ENCODE measurements at places on chromosomes 13 and 19. TPM values are rescaled to one million over a fixed set of nuclear protein-coding genes. Genes with fewer than 3 reads are reported as not detected.

The TSSK6 gene
- 4.7 TPM for total RNA-seq

The SSC5D gene
- total RNA-seq: 1.8 TPM

The KIR2DL3 gene
- total RNA-seq: not detected

The ATP4A gene
- 0.59 TPM for total RNA-seq

The CGB5 gene
- 0.35 TPM for total RNA-seq

The PDX1 gene
- total RNA-seq: not detected

The OR7A5 gene
- not detected for total RNA-seq

The GGN gene
- 3.1 TPM for total RNA-seq

GRCh38 chr19:34241513-34242337, 12.6 kb upstream of the GARRE1 start:
- H3K4me1 ChIP-seq: peaks cover 19% of the 10 kb centered on the region
- no peaks in the 10 kb centered on the region for H3K27me3 ChIP-seq
- peak; percentile 87 for DNase-seq
- H3K27ac ChIP-seq: peak overlapping the region; percentile 98

DNA sequence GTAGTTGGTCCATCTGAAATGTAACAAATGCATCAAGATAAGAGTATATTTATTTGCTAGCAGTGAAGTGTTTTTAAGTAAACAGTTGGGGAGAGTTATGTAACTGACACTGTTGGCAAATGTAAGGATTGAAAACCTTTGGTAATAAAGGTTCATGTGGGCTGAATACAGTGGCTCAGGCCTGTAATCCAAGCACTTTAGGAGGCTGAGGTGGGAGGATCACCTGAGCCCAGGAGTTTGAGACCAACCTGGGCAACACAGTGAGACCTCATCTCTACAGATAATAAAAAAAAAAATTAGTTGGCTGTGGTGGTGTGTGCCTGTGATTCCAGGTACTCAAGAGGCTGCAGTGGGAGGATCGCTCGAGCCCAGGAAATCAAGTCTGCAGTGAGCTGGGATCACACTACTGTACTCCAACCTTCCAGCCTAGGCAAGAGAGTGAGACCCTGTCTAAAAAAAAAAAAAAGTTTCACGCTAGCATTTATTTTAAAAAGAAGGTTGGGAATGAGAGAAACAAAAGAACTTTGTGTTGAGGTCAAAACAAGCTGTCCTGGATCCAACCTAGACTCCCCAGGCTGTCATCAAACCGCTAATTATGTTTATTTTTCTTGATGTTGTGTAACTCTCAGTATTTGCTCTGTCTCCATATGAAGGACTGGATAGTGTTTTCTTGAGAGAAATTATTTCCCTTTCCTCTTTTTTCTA, 20.7 kb downstream of the SETDB2 start:
- no peaks in the 10 kb centered on the region for H3K4me1 ChIP-seq
- no peak overlapping the region for H3K27ac ChIP-seq
- H3K4me3 ChIP-seq: no peak overlapping the region

- H3K4me1 ChIP-seq: peaks cover 14% of the 10 kb centered on the region
- no peak overlapping the region for H3K27ac ChIP-seq
- no peaks in the 10 kb centered on the region for H3K27me3 ChIP-seq
- no peak for DNase-seq
Measured at GRCh38 chr13:109790086-109790485, 3.7 kb upstream of the IRS2 start.

DNA sequence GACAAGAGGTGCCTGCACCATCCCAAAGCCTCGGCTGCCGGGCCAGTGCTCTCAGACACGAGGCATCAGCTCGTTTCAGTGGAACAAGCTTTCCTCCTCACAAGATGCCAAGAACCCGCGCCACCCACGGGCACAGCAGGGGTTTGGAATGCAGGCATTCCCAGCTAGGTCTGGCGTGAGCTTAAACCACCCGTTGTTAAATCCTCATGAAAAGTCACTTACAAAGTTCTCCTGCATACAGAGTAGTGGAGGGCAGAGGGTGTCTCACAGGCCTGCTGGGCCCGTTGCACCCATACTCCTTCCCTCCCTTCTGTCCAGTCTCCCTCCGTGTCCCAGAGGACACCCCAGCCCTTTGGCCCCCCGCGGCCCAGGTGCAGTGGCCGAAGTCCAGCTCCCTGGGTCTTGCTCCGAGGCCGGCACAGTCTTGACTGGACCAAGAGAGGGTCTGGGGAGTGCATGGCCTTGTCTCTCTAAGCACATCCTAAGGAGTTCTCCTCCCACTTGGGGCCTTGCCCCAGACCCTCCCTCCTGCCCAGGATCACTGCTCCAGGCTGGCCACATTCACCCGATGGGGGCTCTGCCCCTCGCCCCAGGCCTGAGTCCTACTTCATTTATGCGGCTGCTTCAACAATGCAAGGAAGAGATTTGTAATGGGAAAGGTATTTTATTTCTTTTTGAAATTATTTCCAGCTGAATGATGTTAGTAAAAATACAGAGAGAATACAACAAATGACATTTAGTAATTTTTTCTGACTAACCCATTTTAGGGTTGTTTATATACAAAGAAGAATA, 35.2 kb upstream of the GRTP1 start:
- H3K36me3 ChIP-seq: no peaks in the 10 kb centered on the region
- peaks cover 5% of the 10 kb centered on the region for H3K4me1 ChIP-seq
- H3K27me3 ChIP-seq: no peaks in the 10 kb centered on the region

GRCh38 chr13:65914716-65915115, 1315.4 kb downstream of the PCDH9 start:
- H3K27ac ChIP-seq: no peak overlapping the region
- DNase-seq: no peak
- H3K4me3 ChIP-seq: no peak overlapping the region
- no peaks in the 10 kb centered on the region for H3K36me3 ChIP-seq
- H3K27me3 ChIP-seq: no peaks in the 10 kb centered on the region
- no peaks in the 10 kb centered on the region for H3K4me1 ChIP-seq

DNA sequence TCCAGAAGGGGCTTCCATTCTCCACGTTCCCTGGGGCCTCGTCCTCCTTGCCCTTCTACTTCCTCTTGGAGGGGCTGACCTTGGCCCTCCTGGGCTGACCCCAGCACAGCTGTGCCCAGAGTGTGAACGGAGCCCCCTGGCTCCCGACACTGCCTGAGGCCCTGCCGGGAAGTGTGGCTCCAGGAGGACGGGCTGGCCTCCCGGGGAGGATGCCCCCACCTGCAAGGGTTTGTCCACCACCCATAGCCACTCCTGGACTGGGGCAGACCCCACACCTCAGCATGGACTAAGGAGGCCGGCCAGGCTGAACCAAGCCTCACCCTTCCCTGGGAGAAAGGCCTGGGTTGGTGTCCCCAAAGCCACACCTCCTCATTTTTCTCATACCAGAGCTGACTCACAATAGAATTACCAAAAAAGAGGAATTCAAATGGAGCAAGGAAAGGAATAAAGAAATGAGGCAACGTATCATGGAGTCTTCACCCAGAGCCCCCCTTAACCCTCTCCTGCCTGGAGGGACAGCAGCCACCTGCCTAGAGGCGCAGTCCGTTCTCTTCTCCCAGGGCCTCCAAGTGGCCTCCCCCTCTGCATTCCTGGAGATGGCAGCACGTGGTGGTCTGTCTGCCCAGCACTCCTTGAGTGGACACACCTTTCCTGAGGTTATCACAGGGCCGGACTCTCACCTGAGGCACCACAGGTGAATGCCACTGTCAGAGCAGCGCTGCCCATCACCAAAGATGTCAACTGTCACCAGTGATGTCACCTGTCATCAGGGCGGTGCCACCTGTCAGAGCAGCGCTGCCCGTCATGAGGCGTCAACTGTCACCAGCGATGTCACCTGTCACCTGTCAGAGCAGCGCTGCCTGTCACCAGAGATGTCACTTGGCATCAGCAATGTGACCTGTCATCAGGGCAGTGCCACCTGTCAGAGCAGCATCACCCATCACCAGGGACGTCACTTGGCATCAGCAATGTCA, 3.1 kb upstream of the C13orf46 start:
- H3K36me3 ChIP-seq: peaks cover 22% of the 10 kb centered on the region
- no peaks in the 10 kb centered on the region for H3K27me3 ChIP-seq
- no peaks in the 10 kb centered on the region for H3K4me1 ChIP-seq

- H3K4me3 ChIP-seq: no peak overlapping the region
- H3K36me3 ChIP-seq: no peaks in the 10 kb centered on the region
- peaks cover 14% of the 10 kb centered on the region for H3K4me1 ChIP-seq
- no peak for DNase-seq
- H3K27ac ChIP-seq: no peak overlapping the region
Measured at GRCh38 chr13:98919566-98919965, 58.3 kb downstream of the DOCK9 start.

DNA sequence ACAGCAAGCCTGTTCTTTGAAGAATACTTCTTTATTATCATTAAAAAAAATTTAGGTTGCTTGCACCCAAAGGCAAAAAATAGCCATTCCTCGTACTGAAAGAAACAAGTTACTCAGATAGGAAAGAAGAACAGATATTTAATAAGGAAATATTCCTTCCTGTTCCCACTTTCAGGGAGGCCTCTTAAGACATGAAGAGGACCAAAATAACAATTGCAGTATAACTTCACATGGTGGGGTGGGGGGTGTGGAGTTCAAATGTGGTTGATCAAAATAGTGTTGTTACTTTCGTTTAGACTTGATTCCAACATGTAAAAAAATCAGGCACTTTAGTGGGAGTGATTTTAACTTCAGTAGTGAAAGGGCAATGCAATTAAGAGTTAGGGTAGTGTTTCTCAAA, 3.6 kb downstream of the RGCC start:
- H3K27me3 ChIP-seq: peaks cover 51% of the 10 kb centered on the region
- 0 out of 2 replicates have a peak, but pooled peaks cover 2% of the 10 kb centered on the region for H3K4me1 ChIP-seq
- no peak overlapping the region for H3K27ac ChIP-seq
- H3K4me3 ChIP-seq: no peak overlapping the region
- DNase-seq: no peak
- H3K36me3 ChIP-seq: no peaks in the 10 kb centered on the region

DNA sequence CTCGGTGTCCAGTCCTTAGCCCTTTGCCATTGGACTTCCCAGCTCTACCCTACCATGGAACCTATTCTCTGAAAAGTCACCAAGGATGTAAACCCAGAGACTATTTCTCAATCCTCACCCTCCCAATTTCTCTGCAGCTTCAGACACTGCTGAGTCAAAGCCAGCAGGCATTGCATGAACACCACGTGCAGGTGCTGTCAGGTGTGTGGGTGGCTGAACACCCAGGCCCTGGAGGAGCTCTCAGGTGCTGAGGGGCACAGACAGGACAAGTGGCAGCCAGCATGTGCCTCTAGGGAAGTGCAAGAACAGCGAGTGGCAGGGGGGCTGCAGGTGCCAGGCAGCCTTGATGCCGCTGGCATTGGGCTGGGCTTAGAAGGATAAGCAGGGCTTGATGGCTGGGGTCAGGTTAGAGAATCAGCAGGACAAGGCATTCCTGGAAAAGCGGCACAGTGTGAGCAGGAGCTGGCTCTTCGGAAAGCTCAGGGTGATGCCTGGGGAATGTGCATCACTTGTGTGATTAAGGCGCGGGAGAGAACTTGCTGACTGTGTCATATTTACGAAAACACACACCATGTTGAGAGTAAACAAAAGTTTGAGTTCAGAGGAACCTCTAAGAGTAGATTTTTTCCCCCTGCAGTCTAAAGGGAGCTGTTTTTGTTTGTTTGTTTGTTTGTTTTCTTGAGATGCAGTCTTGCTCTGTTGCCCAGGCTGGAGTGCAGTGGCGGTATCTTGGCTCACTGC, 83.8 kb downstream of the LNX2 start:
- H3K27ac ChIP-seq: no peak overlapping the region
- H3K4me3 ChIP-seq: no peak overlapping the region
- no peaks in the 10 kb centered on the region for H3K36me3 ChIP-seq
- DNase-seq: no peak

- DNase-seq: no peak
- no peaks in the 10 kb centered on the region for H3K27me3 ChIP-seq
- H3K4me1 ChIP-seq: 0 out of 2 replicates have a peak, but pooled peaks cover 5% of the 10 kb centered on the region
- H3K27ac ChIP-seq: no peak overlapping the region
Measured at GRCh38 chr13:68064001-68064770, 834.0 kb upstream of the PCDH9 start.

DNA sequence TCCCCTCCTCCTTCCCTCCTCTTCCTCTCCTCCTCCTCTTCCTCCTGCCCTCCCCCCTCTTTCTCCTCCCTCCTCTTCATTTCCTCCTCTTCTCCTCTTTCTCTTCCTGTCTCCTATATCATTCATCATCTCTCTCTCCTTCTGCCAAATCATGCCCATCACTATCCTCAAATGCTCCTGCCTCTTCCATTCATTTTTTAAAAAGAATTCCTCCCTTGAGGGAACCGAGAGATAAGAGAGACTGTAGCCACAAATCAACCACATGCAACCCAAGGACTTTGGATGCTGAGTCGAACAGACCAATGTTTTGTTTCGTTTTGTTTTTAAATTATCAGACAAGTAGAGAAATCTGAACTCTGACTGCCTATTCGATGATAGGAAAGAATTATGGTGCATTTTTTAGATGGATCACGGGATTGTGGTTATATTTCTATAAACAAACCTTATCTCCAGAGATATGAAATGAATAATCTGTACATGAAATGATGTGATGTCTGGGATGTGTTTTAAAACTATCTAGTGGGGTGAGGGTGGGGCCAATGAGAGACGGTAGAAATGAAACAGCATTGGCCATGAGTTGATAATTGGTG, 9.5 kb upstream of the ZNF541 start:
- DNase-seq: no peak
- H3K27ac ChIP-seq: peak overlapping the region; percentile 15
- peaks cover 12% of the 10 kb centered on the region for H3K4me1 ChIP-seq
- no peak overlapping the region for H3K4me3 ChIP-seq

DNA sequence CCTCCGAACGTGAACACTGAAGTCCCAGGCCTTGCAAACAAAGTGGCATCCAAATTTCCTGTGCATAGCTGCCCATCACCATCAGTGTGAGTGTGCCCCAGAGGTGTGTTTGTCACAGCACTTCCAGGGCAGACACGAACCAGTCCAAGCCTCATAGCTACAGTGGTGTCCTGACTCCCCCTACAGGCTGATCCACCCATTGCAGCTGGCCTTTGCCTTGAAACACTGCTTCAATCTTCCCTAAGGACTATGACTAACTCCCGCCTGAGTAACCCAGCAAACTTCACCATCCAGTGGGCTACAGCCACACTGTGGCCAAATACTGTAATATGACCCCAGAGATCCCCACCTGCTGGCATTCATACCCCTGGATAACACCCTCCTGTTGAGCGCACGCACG, 3.9 kb downstream of the ZNF266 start:
- DNase-seq: peak; percentile 87
- peak overlapping the region; percentile 87 for H3K27ac ChIP-seq
- H3K27me3 ChIP-seq: no peaks in the 10 kb centered on the region
- H3K4me3 ChIP-seq: no peak overlapping the region
- H3K36me3 ChIP-seq: peaks cover 16% of the 10 kb centered on the region
- peaks cover 15% of the 10 kb centered on the region for H3K4me1 ChIP-seq

GRCh38 chr13:76512721-76513145, 373.5 kb downstream of the KCTD12 start:
- H3K4me1 ChIP-seq: peaks cover 20% of the 10 kb centered on the region
- no peak overlapping the region for H3K27ac ChIP-seq
- no peak overlapping the region for H3K4me3 ChIP-seq
- H3K27me3 ChIP-seq: no peaks in the 10 kb centered on the region

Data from WTC11 (cell line).